LNCaP clone FGC (cell line): ENCODE measurements at places on chromosomes 4 and X.
A peak's percentile ranks its signal among the peaks of the same experiment; 100 is the strongest.

DNA sequence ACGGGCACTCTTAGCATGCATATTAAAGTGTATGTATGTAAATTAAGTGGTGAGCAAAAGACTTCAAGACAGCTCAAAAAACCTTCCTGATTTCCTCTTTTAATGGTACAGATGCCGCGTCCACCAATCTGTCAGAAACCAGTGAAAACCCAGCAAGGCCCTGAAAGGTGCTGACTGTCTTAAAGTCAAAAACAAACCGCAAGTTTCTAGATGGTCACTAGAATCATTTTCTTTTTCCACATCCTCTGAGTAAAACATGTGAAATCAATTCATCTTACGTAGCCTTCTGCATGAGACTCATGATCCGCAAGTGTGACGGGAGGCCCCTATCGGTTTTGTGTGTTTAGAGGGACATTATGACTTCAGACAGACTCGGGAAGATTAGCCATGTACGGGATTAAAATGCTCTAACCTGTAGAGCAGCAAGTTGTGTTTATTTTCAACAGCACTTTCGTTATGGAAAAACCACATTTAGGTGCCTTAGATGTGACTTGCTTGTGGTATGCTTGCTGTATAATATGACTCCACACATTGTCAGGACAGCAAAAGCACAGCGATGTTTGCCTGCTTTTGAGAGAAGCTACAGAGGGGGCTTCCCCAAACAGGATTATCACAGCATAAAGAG, 88.2 kb upstream of the STS start:
- no peak for DNase-seq

DNA sequence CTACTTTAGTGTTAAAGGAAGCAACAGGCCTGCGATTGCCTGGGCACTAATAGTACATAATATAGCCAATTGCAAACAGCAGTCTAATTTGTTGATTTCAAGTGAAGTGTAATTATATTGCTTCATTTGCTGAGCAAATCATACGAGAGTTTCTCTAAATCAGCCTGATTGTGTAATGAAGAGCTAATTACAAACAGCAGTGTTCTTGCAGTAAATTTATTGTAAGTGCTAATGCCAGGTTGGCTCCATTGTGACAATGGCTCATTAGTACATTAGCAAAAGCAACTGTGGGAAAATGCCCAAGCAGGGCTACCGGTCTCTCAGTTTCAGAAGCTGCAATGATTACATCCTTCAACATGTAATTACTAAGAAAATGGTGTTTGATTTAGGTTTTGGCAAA, 591.5 kb downstream of the GALNTL6 start:
- no peak for DNase-seq

DNA sequence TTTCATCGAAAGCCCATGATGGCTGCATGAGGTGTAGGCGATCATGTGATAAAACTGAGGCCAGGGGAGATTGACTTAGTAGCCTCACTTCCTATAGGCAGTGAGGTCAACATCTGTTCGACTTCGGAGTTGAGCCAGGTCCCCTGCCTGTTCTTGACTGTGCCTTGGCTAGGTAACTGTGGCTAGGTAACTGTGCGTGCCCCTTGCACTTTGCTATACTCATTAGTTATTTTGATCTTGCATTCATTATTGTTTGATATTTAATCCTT, 55.0 kb downstream of the CLDN34 start:
- DNase-seq: no peak

GRCh38 chr4:183503497-183504063, 1.3 kb upstream of the ING2 start:
- no peak for DNase-seq

GRCh38 chr4:74330295-74330750, 22.1 kb downstream of the EPGN start:
- DNase-seq: no peak

GRCh38 chr4:7621252-7622035, 186.7 kb upstream of the PSAPL1 start:
- DNase-seq: no peak

- no peak for DNase-seq
Measured at GRCh38 chr4:9994246-9994847, 26.9 kb downstream of the SLC2A9 start.

- DNase-seq: peak; percentile 83
Measured at GRCh38 chr4:11799196-11799595, 370.5 kb upstream of the HS3ST1 start.

DNA sequence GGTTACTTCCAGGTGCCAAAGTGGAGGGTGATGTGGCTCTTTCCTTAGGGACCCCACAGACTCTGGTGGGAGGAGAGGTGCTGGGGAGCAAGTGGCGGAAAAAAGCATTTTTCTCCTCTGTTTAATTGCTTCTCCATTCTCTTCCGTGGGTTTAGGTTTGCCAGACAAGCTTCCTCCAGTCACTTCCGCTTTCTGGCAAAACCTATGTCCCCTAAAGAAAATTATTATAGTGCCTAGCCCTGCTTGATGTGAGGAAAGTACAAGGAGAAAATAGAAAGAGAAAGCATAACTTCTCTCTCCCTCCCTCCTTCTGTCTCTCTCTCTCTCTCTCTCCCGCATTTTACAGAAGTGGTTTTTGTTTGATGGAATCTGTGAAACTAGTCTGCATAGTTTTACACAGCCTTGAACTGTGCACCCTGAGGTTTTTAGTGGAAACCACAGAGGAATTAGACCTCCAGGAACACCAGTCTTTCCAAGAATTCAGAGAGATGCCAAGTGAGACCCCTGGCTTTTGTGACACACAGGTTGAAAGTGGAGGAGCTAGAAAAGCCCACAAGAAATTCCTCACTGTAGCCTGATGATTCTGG, 231.1 kb upstream of the ANXA3 start:
- no peak for DNase-seq

- DNase-seq: no peak
Measured at GRCh38 chrX:37912304-37912703, 64.9 kb upstream of the DYNLT3 start.

- peak; percentile 8 for DNase-seq
Measured at GRCh38 chrX:140817943-140818342, 108.4 kb downstream of the LINC00632 start.

GRCh38 chr4:138232364-138232763, 9.8 kb downstream of the SLC7A11 start:
- no peak for DNase-seq

GRCh38 chrX:101668143-101668542, 8.5 kb upstream of the ARMCX2 start:
- DNase-seq: no peak

- DNase-seq: no peak
Measured at GRCh38 chr4:153079857-153080391, 124.3 kb upstream of the TRIM2 start.

DNA sequence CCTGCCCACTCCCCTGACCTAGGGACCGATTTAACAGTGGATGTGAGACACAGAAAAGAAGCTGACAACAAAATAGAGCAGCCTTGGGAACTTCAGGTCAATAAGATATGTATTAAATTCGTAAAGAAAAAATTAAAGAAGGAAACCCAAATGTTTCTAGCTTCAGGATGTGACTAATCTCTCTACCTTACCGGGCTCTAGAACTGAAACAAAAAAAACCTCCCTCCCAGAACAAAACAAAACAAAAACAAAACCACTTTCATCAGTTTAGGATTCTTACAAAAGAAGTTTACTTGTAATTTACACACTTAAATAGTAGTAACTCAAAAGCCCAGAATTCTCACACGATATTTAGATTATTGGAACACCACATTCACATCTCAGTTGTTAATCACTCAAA, 185.8 kb upstream of the RPS6KA3 start:
- DNase-seq: no peak

DNA sequence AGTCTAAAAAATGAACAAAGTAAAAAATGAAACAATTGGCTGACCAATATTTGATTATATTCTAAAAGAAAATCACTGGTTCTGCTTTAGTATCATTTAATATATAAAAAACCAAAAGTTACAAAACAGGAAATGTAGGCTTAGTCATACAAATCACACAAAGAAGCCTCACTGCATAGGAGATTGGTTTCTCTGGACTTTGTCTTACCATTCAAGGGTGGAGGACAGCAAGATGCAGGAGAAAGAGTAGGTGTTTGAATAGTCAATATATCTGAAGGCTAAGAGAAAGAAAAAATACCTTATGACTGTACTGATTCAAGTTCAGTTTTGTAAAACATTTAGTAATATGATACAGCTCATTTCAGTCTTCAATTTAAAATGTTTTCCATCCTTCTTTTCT, 28.6 kb upstream of the TAF9B start:
- DNase-seq: no peak

DNA sequence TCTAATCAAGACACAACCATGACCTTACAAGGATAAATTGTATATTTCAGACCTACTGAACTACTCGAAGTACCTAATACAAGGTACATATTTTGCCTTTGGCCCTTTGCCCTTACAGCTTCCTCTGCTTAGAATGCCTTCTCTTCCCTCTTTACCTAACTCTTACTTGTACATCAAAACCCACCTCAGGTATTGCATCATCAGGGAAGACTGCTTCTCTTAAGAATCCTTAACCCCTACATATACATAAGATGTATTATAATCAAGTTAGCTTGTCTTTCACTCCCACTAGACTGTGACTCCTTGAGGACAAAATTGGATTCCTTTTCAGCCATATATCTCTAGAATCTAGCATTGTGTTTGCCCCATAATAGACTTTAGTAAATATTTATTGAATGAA, 101.7 kb upstream of the STIM2 start:
- no peak for DNase-seq

DNA sequence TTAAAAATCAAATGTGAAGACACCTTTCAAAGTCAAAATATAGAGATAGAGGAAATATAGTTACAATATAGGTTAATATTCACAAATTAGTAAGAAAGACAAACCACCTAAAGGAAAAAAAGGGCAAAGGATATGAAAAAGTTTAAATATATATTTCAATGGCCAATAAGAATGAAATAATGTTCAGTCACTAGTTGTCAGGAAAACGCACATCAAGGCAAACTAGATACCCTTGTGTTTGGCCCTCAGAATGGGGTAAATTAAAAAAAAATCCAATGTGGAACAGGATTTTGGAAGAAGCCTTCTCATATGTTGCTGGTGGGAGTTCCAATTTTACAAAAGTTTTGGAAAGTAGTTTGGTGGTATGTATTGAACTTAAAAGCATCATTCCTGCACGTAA, 2.4 kb downstream of the ZNF41 start:
- no peak for DNase-seq

DNA sequence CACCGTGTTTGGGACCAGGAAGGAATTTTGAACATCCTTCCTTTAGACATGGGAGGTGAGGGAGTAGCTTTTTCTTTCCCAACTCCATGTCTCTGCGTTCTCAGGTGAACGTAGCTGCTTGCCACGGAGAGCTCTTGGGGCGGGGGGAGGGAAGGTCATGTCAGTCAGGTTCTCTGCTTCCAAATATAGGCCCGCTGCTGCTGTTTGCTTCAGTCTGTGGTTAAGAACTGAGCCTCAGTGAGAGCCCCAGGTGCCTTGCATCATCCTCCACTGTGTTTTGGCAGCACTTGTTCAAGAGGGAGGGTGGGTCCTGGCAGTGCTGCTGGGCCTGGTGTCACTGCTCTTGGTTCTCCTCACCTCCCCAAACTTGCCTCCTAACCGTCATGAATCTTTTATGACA, 46.5 kb downstream of the HADH start:
- no peak for DNase-seq

GRCh38 chrX:150410513-150410912, 47.4 kb downstream of the MAMLD1 start:
- DNase-seq: no peak

- no peak for DNase-seq
Measured at GRCh38 chr4:19999276-19999675, 252.4 kb upstream of the SLIT2 start.
